ENCODE measurements at places on chromosomes 7 and 10. TPM values are rescaled to one million over a fixed set of nuclear protein-coding genes. Genes with fewer than 3 reads are reported as not detected.

DNA sequence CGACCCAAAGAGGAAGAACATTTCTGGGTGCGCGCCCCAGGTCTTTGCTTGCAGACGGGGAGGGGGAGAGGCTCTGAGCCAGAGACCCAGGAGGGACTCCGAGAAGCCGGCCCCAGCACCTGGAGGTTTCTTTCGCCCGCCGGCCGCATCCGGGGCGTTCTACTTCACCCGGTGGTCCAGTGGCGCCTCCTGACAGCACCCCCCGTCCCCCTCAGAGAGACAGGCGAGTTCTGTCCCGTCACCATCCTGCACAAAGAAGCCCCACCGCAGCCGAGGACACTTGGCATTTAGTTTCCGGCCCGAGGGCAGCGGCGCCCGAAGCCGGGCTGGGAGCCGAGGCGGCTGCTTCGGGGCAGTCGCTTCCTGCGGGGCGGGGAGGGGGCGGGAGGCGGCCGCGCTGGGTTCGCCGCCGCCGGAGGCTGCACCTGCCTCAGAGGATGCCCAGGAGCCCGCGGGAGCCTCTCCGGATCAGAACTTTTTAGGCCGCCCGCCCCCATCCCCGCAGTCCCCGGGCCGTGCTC, at the start of gene TMEM178B:
Gene TMEM178B, plus strand, starts transcription at position 424 of the 521 bp plus-strand sequence.
- no peak for DNase-seq

- no peak for DNase-seq
Observed at GRCh38 chr7:101077303-101078086, 7.8 kb upstream of the TRIM56 start.

PIP gene
- not detected for total RNA-seq

DNA sequence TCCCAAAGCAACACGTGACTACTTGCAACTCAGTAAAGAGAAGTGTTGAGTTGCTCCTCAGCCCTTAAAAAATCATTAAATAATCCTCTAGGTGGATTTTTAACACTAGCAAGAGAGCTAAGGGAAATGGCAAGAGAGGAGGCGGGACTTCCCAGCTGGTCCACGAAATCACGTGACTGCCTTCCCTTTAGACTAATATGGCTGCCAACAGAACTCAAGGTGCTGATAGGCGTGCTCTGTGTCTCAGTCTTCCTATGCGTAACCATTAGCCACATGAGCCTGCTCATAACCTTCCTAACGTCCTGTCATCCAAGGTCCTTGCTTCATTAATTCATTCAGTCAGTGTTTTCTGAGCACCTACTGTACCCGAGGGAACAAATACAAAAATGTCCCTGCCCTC, 66.0 kb downstream of the RSU1 start:
- no peak for DNase-seq

DNA sequence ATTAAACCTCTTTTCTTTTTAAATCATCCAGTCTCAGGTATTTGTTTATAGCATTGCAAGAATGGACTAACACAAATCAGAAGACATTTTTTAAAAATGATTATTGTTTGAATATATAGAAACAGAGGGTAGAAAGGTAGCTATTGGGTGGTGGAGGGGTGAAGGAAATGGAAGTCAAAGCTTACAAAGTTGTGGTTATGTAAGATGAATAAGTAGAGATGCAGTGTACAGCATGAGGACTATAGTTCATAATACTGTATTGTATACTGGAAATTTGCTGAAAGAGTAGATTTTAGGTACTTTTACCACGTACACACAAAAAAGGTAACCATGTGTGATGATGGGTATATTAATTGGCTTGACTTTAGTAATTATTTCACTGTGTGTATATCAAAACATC, 144.0 kb upstream of the FAM3C start:
- no peak for DNase-seq

DNA sequence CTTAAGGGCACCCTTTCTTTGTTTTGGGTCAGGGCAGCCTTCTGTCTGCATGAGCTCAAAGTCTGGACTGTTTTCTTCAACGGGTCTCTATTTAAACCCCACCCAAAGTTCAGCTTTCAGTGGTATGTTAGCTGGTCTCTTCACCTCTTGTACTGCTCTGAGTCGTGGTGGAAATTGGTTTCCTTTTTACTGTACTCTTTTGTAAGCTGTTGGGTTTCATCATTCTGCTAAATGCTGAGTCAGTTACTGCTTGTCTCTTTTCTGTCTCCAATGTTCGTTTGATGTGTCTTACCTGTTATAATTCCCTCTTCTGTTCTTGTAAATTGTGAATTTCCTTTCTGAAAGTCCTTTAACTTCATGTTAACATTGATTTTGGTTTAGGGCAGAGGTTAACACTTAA, 64.1 kb upstream of the MALRD1 start:
- no peak for DNase-seq

DNA sequence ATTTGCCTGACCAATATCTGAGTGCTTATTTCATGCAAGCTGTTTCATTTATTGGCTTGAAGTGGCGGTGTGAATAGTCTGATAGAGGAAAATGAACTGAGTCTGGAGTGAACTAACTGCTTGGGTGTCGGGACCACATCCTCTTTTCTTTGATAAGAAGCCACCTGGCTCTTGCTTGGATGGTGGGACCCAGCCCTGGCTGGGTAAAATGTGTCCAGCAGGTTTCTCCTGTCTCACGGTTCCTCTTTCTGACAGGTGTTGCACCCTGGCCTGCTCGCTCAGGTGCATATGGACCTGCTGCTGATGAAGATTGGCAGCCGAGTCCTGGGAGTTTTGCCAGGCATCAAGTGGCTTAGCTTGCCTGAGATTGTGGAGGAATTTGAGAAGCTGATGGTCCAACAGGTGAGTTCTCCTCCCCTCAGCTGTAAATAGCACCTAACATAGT, 1.6 kb downstream of the ADCK2 start:
- DNase-seq: no peak

CPN1 gene
- not detected for total RNA-seq

ARHGAP19 gene
- 4.4 TPM for total RNA-seq

GPR22 gene
- 25.4 TPM for total RNA-seq

ZNF716 gene
- total RNA-seq: not detected

SPACDR gene
- total RNA-seq: 1.1 TPM

GRCh38 chr10:115727129-115727528, 545.9 kb downstream of the GFRA1 start:
- no peak for DNase-seq

DNA sequence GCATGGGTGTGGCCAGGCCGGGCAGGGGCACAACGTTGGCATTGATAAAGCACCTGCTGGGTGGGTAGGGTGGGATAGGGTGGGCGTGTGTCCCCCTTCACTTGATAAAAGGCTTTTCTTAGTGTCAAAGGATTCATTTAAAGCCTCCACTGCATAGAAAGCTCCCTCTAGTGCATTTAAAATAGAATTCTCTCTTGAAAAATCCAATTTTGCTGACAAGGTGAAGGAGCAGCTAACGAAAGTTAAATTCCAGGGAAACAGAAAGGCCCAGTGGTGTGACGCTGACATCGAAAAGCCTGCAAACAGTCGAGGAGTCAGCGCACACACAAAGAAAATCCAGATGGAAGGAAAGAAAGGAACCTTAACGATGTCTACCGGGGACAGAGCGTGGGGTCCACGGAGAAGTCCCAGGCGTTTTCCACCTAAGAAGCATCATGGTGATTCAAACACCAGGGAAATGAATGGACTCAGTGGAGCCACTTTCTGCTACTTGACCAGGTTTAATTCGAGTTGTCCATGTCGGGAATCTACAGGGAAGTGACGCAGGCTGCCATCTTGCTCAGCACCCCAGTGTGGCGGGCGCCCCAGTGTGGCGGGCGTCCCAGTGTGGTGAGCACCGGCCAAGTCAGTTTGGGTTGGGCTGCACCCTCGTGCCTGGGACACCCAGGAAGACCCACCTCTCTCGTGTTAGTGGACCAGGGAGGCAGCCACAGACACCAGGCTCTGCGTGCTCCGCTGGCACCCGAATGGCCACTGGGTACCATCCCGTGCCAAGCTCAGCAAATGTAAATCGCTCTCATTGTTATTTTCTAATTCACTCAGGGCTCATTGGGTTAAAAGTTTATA, 217.8 kb downstream of the DNAJB6 start:
- peak; percentile 65 for DNase-seq

DNA sequence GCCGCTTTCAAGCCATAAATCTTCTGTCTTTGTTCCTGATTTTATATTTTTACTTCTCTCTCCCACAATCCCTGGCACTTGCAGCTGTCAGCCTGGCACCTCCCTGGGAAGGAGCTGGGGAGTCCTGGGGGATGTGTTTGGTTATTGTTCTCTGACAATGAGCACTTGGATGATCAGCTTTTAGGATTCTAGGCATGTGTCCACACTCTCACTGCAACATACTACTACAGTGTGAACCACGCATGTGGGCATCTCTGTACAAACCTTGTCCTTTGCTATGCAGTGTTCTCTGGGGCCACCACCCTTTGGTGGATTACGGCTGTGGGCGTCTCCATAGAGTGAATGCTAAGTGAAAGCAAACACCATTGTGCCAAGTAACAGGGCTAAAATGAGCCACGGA, 168.4 kb upstream of the KMT2E start:
- DNase-seq: no peak

- DNase-seq: no peak
Observed at GRCh38 chr7:54972733-54973294, 46.0 kb upstream of the EGFR start.

GRCh38 chr7:114070246-114070645, 151.4 kb upstream of the PPP1R3A start:
- no peak for DNase-seq

GRCh38 chr10:113284635-113285034, 268.2 kb upstream of the HABP2 start:
- DNase-seq: no peak

MLXIPL gene
- 0.65 TPM for total RNA-seq

DNA sequence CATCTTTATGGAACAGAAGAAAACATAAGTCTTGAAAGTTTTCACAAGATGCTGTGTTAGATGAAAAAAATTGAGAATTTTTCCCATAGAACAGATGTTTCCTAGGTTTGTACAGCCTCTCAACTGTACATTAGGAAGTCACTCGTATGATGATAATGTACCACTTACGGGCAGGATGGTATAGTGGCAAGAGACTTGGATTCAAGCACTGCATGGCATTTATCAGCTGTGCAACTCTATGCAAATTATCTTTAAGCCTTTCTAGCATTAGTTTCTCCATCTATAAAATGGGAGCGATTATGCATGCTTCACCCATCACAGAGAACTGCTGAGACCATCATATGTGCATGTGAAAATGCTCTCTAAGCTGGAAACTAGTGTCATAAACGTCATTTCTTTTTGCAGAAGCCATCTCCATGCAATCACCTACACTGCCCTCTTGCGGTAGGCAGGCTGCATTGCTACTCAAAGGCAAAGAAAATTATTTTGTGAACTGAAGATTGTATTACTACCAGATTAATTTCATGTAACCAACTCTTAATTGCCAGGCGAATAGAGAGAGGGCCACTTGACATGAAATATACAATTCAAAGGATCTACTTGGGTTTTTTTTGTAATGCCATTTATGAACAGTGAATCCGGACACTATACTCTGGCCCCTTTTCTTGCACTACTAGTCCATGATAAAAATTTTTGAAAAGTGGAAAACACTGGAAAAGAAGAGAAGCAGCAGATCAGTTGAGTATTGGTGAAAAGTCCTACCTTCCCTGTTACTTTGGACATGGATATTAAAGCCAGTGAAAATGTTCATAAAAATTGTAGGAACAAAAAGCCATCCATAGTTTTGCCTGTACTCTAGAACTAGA, 102.3 kb downstream of the JAZF1 start:
- DNase-seq: no peak

- DNase-seq: no peak
Observed at GRCh38 chr10:86180861-86181260, 185.7 kb downstream of the GRID1 start.

OR2A1 gene
- 0.19 TPM for total RNA-seq

RFC2 gene
- 8.3 TPM for total RNA-seq

GRID1 gene
- total RNA-seq: 3.0 TPM

DNA sequence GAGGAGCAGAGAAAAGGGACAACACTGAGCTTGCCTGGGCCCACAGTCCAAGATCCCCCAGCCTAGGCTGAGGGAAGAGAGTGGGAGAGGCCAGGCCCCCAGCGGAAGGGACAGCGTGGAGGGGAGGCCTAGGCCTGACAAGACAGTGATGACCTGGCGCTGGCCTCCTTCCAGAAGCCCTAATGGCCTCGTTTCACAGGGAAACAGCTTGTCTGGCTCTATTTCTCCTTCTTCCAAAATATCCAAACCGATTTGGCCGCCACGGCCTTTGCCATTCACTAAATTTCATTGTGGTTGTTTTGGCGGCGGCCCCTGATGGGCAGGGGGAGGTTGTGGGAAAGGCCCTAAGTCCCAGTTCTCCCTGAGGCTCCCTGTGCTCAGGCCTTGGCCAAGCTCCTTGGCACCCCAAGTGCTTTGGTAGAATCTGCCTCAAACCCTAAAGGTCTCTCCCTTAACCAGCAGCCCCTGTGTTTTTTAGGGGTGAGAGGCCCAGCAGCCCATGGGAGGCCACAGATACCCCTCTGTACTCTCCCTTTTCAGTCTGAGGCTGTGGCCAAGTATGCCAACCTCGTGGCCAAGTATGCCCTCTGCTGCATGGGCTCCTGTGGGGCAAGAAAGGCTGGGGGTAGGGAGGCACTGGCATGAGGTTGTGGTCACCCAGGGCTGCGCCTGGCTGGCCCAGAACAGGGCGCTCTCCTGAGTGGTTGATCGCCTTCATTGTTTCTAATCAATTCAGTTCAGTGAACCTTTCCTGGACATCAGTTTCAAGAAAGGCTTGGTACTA, 37.3 kb downstream of the PAX2 start:
- peak; percentile 27 for DNase-seq

GRCh38 chr10:131076356-131076755, 235.2 kb downstream of the TCERG1L start:
- no peak for DNase-seq

DNA sequence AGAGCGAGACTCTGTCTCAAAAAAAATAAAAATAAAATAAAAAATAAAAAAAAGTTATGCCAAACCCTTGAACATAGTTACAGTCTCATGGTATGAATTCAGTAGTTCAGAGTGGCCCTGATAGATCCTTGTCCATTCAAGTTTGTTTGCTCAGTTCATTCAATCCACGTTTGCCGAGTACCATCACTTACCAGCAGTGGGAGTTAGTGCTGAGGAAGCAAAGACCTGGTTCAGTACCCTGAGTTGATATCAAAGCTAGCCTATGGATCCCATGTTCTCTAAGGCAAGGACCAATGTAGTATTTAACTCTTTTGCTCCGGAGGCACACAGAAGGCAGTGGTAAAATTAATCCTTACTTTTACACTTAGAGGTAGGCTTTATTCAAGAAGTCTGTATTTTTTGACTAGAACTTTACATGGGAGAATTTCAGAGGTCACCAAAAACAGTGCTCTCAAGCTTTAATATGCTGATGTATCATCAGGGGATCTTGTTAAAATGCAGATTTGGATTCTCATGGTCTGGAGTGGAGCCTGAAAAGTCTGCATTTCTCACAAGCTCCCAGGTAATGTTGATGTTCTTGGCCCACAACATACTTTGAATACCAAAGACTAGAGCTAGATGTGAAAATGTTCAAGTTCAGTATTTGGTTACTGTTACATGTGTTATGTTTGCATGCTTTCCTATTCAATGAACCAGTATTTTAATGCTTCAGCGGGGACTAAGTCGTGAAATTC, 38.1 kb upstream of the HBP1 start:
- no peak for DNase-seq

- DNase-seq: peak; percentile 66
Observed at GRCh38 chr10:132880128-132880981, 62.0 kb downstream of the CFAP46 start.

AIFM2 gene
- 19.4 TPM for total RNA-seq
